Type B pancreatic cell (in vitro differentiated cells): ENCODE measurements at places on chromosomes 3 and 15. TPM values are rescaled to one million over a fixed set of nuclear protein-coding genes. Genes with fewer than 3 reads are reported as not detected.

The RABL3 gene
- 13.5 and 15.5 TPM in 2 replicates for total RNA-seq

The CCDC191 gene
- 4.7 and 8.4 TPM in 2 replicates for total RNA-seq

The FMN1 gene
- total RNA-seq, result 15.8 and 22.1 TPM in 2 replicates

The FSD2 gene
- total RNA-seq, result not detected in 2 replicates

GRCh38 chr15:76575679-76576078, 239.1 kb downstream of the ISL2 start:
- H3K4me3 ChIP-seq, result no peak overlapping the region
- DNase-seq, result no peak
- no peaks in the 10 kb centered on the region for H3K4me1 ChIP-seq
- H3K36me3 ChIP-seq, result peaks cover 2% of the 10 kb centered on the region

DNA sequence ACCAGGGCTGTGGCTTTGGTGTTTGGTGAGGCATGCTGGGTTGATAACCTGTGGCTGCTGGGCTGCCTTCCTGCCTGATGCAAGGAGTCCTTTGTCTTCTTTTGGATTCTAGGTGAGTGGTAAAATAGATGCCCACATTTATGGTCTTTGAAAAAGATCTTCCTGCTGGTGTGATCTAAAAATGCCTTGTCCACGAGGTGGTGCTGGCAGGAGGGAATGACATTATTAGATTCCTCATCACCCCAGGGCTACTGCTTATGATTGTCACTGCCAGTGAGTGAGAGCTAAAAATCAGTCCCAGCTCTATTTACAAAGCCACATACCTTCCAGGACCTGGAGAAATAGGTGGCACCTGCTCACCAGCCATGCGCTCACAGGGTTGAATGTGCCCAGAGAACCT, 355.5 kb upstream of the ROPN1 start:
- H3K27ac ChIP-seq, result no peak overlapping the region
- no peak overlapping the region for H3K4me3 ChIP-seq
- H3K36me3 ChIP-seq, result peaks cover 4% of the 10 kb centered on the region
- H3K27me3 ChIP-seq, result no peaks in the 10 kb centered on the region

GRCh38 chr3:74009961-74010844, 385.5 kb upstream of the PDZRN3 start:
- H3K27ac ChIP-seq, result no peak overlapping the region
- H3K27me3 ChIP-seq, result no peaks in the 10 kb centered on the region
- H3K4me1 ChIP-seq, result no peaks in the 10 kb centered on the region
- DNase-seq, result no peak
- H3K4me3 ChIP-seq, result no peak overlapping the region

GRCh38 chr3:62281726-62282125, 91.6 kb downstream of the FEZF2 start:
- no peak for DNase-seq
- H3K36me3 ChIP-seq, result peaks cover 10% of the 10 kb centered on the region
- no peak overlapping the region for H3K27ac ChIP-seq
- H3K4me3 ChIP-seq, result no peak overlapping the region
- H3K27me3 ChIP-seq, result no peaks in the 10 kb centered on the region

DNA sequence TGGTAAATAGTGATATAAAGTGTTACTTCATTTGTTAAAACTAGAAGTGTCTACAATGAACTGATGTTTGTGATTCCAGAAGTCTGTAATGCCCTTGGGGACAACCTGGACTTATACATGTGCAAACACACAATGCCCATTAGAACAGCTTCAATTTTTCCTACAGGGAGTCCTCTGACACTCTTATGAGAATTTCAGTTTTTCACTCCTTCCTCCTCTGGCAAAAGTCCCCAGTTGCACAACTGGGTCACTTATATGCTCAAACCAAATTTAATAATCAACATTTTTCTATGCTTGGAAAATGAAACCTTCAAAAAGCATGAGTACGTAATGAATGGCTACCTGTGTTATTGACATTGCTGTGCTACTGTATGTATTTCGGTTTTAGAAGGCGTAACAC, at the start of gene OR5H15:
OR5H15 (plus strand) TSS at position 301 of the 400 bp plus-strand sequence. CDS start 2,004 bp downstream, outside the sequence.
- no peak within 1 kb of the TSS for H3K27ac ChIP-seq
- DNase-seq, result no peak
- no peaks in the 10 kb centered on the region for H3K27me3 ChIP-seq
- H3K4me1 ChIP-seq, result no peaks in the 10 kb centered on the region
- no peak within 1 kb of the TSS for H3K4me3 ChIP-seq

DNA sequence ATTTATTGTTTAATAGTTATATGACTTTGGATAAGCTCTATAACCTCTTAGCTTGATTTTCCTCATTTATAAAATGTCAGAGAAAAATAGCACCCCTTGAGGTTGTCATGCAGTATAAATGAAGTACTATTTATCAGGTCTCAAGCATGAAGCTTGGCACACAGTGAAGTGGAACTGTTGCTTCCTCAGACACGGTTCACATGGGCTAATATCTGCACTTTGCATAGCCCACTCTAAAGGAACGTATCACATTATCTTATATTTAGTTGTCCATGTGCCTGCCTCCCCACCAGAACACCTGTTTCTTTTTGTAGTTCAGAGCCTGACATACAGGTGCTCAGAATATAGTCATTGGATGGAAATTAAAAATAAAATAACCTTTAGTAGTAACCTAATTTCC, 273.7 kb downstream of the SOX2 start:
- H3K4me3 ChIP-seq, result no peak overlapping the region
- no peak overlapping the region for H3K27ac ChIP-seq
- no peaks in the 10 kb centered on the region for H3K27me3 ChIP-seq
- no peaks in the 10 kb centered on the region for H3K4me1 ChIP-seq

GRCh38 chr3:132681421-132681820, 21.3 kb downstream of the UBA5 start:
- H3K4me3 ChIP-seq, result no peak overlapping the region
- H3K27me3 ChIP-seq, result no peaks in the 10 kb centered on the region
- no peak for DNase-seq
- no peak overlapping the region for H3K27ac ChIP-seq
- H3K36me3 ChIP-seq, result peaks cover 28% of the 10 kb centered on the region

GRCh38 chr3:83434880-83435587, 1523.8 kb upstream of the CADM2 start:
- H3K27me3 ChIP-seq, result no peaks in the 10 kb centered on the region
- no peak for DNase-seq
- no peaks in the 10 kb centered on the region for H3K36me3 ChIP-seq
- no peak overlapping the region for H3K4me3 ChIP-seq

DNA sequence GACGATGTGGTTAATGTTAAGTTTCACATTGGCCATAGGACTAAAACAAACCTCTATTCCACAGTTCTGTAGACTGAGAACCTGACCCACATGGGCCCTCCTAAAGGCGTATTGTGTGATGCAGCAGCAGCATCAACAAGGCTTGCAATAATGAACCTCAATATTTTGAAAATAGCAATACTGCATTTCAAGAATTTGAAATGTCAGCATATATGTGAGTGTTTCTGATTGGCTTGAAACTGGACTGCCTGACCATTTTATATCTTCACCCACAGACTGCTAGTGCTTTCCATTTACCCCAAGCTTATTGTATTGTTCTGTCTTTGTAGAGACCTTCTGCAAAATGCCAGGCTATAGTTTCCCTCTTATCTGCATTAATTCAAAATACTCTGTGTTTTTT, 1122.3 kb downstream of the IGSF11 start:
- H3K27me3 ChIP-seq, result no peaks in the 10 kb centered on the region
- H3K36me3 ChIP-seq, result no peaks in the 10 kb centered on the region
- no peak overlapping the region for H3K4me3 ChIP-seq
- no peak overlapping the region for H3K27ac ChIP-seq
- H3K4me1 ChIP-seq, result peaks cover 3% of the 10 kb centered on the region

- H3K4me1 ChIP-seq, result no peaks in the 10 kb centered on the region
- no peak overlapping the region for H3K27ac ChIP-seq
- peaks cover 22% of the 10 kb centered on the region for H3K27me3 ChIP-seq
Measured at GRCh38 chr3:125381743-125382142, 6.6 kb upstream of the ZNF148 start.

DNA sequence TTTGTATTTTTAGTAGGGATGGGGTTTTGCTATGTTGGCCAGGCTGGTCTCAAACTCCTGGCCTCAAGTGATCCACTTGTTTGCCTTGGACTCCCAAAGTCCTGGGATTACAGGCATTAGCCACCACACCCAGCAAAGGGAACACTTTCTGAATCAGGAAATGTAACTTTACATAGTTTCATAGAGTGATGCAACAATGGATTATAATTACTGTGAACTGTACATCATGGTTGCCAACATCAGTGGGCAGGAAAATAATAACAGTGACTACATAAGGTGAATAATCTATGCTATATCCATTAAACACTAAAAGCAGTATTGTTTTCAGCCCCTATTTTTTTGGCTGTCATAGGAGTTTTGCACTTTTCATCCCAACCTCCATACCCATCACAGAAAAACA, 5.0 kb upstream of the KPNA1 start:
- no peaks in the 10 kb centered on the region for H3K27me3 ChIP-seq
- DNase-seq, result no peak
- no peak overlapping the region for H3K4me3 ChIP-seq
